Daoy (cell line): ENCODE measurements at places on chromosomes 16 and 17. TPM values are rescaled to one million over a fixed set of nuclear protein-coding genes. Genes with fewer than 3 reads are reported as not detected.

DNA sequence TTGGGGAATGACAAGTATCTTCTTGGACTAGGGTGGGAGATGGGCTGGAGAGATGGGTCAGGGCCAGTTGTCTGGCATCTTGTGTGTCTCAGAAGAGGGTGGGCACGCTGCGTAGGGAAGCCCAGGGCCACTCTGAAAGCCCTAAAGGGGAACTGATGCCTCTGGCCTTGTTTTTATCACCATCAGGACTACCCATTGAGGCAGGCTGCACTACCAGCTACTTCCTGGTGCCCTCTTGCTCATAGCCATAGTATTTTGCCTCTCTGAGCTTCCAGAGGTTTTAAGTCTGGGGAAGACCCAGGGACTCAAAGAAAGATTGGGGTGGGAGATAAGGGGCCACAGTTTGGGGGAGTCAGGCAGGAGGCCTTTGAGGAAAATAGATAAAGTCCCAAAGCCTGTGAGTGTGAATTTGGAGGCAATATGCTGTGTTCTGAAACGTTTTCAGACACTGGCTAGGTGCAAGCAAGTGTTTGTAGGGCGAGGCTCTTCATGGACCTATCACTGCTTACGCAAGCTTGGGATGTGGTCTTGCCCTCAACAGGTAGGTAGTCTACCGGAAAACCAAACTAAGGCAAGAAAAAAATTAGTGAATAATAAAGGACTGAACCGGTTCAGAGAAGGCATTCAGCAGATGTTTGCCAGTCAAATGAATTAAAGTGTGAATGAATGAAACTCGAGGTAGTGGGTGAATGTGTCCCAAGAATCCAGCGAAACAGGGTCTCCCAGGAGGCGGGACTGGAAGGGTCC, 688 bp upstream of the ITGB3 start:
- no peak for DNase-seq

DNA sequence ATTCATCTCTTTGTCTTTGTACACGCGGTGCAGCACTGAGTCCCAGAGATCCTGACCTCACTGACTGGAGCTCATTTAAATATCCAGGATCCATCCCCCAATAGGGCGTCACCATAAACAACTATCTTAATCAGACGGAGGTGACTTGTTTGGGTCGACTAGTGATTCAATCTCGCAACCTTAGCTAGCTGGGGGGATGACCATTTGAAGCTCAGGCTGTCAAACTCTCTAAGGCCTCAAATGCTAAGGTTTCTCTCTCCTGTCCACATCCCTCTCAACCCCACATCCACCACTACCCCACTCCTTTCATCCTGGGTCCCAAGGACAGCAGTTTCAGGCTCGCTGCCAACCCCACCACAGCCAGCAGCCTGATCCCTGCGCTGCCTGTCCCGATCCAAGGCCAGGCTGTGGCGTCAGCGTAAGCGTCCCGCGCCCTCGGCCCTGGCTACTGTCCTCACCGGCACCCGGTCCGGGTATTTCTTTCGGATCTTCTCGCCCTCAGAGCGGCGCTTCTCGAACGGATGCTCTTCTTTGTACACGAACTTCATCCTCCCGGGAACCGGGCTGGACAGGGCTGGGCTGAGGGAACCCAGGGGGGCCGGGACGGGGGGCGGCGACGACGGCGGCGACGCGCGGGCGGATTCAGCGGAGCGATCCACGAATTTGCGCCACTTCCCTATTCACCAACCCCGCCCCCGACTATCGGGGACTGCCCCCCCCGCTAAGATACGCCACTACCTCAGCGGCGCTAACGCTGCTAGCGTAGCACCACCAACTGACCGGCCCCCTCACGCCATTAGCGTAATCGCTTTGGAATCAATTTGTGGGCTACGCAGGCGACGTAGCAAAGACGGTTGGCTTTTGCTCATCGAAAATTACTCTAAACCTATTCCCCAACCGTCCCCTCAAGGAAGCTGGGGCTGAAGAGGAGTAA, at the start of gene GABARAP:
Gene GABARAP, minus strand, starts transcription at position 667 of the 934 bp plus-strand sequence. Its CDS starts 119 bp downstream, at position 548.
- DNase-seq, result peak; percentile 92

DNA sequence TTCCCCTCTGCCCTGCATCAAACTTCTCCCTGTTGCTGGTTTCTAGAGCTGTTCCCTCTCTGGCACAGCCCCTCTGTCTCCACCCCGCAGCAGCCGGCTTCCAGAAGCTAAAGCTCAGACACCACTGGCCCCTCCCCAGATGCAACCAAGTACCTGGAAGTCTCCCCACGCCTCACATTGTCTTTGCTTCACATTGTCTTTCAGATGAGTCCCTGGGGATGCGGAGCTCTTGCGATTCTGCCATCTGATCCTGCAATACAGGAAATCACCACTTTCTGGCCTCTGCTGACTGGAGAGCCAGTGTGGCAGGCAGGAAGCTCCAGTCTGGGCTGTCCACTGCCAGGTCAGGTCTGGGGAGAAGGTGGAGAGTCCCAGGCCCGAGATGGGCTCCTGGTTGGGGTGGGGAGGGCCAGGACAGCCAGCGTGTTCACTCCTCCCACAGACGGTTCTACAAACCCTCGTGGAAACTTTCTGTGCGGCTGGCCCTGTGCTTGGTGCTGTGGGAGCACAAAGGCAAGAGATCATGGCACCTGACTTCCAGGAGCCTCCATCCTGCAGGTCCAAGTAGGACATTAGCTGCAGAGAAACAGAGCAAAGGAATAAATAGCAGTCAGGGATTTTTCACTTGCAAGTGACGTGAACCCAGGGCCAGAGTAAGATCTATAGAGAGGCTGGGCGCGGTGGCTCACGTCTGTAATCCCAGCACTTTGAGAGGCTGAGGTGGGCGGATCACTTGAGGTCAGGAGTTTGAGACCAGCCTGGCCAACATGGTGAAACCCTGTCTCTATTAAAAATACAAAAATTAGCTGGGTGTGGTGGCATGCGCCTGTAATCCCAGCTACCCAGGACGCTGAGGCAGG, 47.9 kb upstream of the MAP3K14 start:
- peak; percentile 37 for DNase-seq

GRCh38 chr17:45201457-45201856, 20.2 kb upstream of the FMNL1 start:
- DNase-seq, result no peak

- no peak for DNase-seq
Measured at GRCh38 chr16:28110479-28110878, 47.0 kb upstream of the GSG1L start.

DNA sequence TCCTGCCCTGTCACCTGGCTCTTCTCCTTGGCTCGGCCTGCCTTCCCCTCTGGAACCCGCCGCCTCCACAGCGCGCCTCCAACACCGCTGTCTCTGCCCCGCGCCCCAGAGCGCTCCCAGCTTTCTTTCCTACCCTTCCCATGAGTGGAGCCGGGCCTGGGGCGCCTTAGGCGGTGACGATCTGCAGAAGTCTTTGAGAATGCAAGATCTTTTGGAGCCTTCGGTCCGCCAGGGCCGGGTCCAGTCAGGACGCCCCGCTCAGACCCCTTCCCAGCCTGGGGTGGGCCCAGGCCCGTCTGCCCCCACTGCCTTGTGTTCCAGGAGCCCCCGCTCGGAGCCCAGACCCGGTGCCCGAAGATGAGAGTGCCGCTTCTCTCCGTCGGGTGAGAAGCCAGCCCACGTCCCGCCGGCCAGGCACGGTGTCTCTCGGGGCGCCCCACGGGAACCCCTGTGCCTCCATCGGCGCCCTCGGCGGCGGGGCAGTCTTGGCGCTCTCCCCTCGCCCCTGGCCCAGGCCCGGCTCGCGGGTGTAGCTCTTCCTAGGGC, 40.0 kb downstream of the MRM1 start:
- no peak for DNase-seq

DNA sequence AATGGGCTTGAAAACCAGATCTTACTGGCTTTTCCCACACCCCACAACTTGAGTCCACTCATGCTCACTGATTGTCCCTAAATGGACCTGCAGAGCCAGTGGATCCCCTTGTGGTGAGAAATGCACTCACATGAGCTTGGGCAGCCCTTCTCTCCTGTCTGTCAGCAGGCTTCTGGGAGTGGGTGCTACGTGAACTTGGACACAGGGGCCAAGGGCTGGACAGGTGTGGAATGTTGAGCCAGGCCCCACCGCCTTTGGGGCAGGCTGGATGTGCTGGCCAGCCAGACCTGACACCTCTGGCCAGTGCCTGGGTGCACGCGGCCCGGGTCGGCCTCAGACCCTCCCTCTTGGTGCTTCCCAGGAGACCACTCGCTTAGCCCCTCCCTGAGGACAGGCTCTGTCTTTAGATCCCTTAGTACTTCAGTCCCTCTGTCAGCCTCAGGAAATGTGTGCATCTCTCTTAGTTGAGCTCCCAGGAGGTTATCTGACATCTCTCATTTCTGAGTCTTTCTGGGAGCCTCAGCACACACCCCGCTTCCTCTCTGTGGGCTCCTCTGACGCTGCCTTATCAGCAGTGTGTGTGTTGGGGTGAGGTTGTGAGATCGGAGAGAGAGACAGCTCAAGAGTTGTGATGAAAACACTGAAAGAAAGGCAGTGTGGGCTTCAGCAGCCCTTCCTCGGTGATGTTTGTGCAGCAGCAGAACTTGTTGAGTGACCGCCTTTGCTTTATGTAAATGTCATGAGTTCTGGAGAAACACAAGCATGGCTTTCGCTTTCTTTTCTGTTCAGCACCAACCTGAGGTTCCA, 117.0 kb downstream of the RAB11FIP4 start:
- DNase-seq, result no peak

DNA sequence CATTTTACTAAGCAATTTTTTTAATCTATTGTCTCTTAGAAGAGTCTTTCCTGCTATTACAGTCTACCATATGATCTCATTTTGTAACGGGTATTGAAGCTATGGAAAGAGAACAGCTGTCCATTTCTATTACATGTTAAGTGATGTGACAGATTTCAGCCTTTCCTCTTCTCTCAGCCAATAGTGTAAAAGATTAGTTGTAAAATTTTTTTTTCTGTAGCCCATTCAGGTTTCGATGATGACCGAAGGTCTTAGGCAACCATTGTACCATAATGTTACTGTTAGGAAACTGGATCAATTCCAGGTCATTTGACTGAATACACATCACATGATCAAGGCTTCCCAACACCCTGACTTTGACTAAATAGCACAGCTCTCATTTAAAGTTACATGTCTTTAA, 147.6 kb upstream of the HLF start:
- DNase-seq, result no peak

- peak; percentile 79 for DNase-seq
Measured at GRCh38 chr17:38676706-38677504, 2.1 kb upstream of the EPOP start.

The VASN gene
- 22.1 and 25.1 TPM in 2 replicates for total RNA-seq

The CES5A gene
- total RNA-seq, result not detected in 2 replicates

The HEATR9 gene
- total RNA-seq, result not detected in 2 replicates

The MYLK3 gene
- 0.03 and 0.11 TPM in 2 replicates for total RNA-seq

The C16orf96 gene
- not detected in 2 replicates for total RNA-seq

The CCL8 gene
- total RNA-seq, result not detected in 2 replicates

The CLEC19A gene
- total RNA-seq, result not detected in 2 replicates

The SEZ6L2 gene
- 2.6 and 27.0 TPM in 2 replicates for total RNA-seq
